GM19239 (cell line): ENCODE measurements at places on chromosomes 16 and 17.

DNA sequence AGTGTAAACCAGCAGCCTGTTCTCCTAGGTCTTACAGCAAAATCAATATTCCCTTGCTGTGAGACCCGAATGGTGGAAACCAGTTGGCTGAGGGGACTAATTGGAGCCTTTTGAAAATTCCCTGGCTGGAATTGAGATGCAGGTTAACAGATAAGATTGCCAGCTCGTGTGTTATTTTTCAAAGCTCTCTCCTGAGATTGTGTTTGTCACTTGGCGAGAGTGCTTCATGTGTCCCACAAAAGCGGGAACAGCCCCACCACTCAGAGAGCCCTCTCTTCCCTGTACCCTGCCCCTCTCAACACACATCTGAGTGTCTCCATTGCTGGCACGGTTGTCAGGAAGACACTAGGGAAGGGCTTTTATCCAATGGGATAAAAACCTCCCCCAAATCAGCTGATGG lies 356.1 kb downstream of the CPPED1 start:
- no peak for DNase-seq

DNA sequence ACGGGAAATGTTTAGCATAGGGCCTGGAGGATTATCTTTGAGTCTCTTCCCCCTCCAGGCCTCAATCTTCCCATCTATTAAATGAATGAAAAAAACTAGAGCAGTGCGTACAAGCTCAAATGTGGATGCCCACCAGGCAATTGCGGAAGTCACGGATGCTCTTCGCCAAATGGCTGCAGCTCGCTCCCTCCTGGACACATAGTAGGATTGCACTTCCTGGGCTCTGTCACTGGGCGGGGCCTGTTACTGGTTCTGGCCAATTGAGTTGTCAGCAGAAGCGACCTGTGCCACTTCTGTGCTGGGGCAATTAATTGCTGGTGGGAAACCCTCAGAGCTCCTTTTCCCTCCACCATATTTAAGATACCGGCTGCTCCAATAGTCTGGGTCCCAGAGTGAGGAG lies 168.2 kb upstream of the IRX6 start:
- no peak for DNase-seq

DNA sequence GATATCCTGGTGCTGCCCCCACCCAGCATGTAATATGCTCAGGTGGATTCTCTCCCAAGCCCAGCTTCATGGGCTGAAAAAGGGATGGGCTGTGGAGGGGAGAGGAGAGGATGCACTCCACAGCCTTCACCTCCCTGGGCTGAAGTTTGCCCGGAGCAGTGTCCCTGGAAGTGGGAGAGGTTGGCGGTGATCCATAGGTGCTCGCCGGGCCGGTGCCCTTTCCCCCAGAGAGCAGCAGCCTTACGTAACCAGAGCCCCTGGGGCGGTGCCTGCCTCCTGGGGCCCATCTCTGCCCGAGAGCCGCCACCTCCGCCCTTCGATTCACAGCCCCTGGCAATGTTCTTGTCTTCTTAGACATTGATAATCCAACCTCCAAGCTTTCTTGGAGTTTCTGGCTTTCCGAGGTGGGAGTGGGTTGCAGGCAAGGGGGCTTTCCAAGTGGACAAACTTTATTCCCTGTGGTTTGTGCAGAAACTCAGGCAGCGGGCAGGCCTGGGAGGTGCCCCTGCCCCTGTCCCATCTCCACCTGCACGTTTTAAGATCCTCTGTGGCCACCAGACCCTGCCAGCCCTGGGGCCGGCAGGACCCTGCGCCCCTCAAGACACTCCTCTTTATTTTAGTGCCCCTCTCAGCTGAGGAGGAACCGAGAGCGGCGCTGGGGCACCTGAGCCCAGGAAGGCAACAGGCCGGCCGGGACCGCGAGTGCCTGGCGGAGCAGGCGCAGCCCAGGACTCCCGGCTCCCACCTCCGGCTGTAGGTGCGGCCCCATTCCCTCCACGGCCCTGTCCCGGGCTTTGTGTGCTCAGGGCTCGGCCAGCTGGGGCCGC lies 3.1 kb upstream of the WDR90 start:
- DNase-seq: no peak

DNA sequence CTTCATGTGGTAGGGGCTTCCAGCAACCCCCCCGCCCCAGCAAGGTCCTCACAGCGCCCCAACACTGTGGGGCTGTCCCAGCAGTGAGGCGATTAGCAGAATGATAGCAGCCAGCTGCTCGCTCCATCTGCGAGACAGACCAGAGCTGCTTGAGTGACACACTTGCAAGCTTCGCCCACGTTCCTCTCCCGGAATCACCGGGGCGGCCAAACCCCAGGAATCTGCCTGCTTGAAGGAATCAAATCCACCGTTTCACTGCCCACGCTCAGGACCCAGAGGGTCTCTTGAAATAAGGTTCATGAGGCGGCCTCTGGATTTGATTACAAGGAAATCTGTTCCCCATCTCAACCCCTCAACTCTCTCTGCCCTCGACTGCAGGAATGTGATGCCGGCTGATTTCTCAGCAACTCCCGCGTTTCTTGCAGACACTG lies 356.0 kb downstream of the C16orf95 start:
- no peak for DNase-seq

- DNase-seq: no peak
Measured at GRCh38 chr17:81900181-81900820, 1.7 kb upstream of the NPB start.

GRCh38 chr17:63701868-63702720 lies 2.2 kb upstream of the LIMD2 start:
- DNase-seq: peak; percentile 56

DNA sequence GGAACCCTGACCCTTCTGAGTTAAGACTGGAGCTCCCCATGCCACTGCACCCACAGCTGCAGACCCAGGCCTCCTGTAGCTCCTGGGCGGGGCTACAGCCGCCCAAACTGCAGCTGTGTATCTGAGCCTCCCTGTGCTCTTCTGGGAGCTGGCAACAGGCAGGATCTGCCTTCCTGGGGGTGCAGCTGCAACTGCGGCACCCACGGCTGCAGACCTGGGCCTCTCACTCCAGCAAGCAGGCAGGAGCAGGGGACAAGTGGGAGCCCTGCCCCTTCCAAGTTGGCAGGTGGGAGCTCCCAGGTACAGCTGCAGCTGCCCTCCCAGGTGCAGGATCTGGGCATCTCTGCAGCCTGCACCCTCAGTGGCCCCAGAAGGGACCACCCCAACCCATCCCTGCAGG lies 41.5 kb downstream of the SPACA3 start:
- DNase-seq: no peak

- no peak for DNase-seq
Measured at GRCh38 chr17:61489719-61490490, 37.7 kb downstream of the TBX4 start.

DNA sequence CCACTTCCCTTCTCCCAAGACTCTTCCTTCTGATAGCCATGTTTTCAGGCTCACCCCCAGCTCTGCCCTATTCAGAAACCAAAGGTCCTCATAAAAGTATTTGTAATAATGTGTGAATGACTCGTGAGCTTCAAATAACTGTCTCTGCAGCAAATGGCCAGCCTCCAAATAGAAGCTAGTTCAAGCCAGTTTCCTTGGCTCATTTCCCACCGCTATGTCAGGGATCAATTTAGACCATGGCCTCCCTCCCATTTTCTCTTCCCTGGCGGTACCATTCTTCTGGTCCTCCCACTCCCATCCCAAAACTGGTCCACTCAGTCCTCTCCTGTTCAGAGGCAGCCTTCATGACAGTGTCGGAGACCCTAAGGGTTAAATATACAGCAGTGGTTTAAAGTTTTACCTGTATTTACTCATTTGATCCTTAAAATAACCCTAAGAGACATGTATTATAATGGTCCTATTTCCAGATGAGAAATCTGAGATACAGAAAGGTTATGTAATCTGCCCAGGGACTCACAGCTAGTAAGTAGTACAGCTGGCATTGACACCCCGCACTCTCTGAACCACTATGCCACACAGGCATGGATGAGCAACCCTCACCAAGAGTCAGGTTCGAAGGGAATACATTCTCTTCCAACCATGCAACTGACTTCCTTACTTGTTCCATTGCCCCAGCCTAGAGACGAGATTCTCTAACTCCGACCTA lies 42.9 kb downstream of the GAS7 start:
- DNase-seq: no peak

DNA sequence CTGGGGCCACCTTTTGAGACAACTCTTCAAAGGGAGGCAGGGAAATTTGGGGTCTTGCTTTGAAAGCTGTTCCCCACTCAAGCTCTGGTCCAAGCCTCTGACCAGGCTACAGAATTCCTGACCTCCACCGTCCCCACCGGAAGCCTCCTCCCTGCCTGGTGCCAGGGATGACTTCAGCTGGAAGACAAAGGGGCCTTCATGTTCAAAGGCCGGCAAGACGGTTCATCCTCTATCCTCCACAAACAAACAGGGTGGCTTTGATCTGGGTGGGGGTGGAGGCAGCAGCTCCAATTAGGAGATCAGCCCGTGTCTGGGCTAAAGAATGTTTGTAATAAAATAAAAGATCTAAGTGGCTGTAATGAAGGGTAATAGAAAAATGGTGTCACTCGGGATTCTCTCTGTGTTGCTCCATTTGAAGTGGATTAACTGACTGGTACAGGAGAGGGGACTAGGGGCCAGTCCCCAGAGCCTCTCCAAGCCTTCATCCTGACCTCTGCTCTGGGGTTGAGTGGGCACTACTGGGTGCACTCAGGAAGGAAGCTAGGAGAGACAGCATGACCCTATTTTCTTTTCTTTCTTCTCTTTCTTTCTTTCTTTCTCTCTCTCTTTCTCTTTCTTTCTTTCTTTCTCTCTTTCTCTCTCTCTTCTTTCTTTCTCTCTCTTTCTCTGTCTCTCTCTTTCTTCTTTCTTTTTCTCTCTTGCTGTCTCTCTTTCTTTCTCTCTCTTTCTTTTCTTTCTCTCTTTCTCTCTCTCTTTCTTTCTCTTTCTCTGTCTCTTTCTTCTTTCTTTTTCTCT lies 27.5 kb upstream of the NKD1 start:
- DNase-seq: no peak

DNA sequence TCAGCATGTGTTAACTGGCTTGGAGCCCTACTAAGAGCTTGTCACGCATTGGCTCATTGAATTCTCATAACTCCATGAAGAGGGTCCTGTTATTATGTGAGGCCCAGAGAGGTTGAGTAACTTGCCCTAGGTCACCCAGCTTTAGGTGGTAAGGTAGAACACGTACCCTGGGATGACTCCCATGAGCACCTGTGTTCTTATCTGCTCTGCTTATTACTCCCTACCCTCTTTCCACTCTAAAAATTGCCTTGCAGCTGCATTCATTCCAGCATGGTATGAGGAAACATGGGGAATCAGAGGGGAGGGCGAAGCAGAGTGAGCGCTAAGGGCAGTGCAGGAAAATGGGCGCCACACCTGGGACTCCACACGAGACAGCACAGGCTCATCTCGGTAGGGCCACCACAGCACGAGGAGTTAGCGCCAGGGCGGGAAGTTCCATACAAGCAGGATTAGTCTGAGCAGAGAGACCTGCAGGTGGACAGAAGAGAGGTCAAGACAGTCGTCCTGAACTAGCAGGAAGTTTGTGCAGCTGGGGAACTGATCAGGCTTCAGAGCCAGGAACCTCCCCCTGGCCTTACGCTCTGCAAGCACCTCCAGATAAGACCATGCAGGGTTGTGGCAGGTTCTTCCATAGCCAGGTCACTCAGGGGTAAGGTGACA lies 10.1 kb downstream of the COPZ2 start:
- no peak for DNase-seq

- DNase-seq: no peak
Measured at GRCh38 chr17:60661489-60661888, 16.2 kb upstream of the BCAS3 start.
